Panc1 (cell line): ENCODE measurements at places on chromosomes 7 and 10.
A peak's percentile ranks its signal among the peaks of the same experiment; 100 is the strongest.

- no peak for DNase-seq
These were observed 901.8 kb upstream of the ZWINT start for GRCh38 chr10:57262892-57263291.

DNA sequence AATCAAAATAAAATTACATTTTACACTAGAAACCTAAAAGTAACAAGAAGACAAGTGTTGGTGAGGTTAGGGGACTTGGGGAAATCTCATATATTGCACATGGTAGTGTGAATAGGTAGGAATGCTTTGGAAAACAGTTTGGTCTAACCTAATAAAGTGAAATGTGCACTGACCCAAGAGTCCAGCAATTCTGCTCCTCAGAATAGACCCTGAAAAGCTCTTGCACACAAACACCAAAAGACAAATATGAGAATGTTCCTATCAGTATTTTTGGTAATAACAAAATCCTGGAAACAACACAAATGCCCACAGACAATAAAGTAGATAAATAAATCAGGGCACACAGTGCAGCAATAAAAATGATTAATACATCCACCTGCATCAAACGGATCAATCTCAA is 165.7 kb downstream of the GRID1 start:
- DNase-seq, result no peak

GRCh38 chr7:74655768-74656440 is 1.6 kb upstream of the GTF2I start:
- DNase-seq, result no peak

DNA sequence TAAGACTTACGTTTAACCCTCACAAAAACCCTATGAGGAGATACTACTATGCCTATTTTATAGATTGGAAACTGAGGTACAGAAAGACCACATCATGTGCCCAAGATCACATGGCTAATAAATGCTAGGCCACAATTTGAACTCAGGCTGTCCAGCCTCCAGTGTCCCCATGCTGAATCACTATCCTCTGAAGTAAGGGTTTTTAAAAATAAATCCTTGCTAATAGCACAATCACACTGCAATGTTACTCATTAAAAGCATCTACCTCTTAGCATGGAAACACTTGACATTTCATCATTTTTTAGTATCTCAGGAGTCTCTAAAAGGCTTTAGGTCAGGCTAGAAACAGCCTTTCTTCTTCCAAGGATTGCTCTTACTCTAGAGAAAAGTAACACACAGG is 50.0 kb upstream of the PPP1R3C start:
- DNase-seq, result no peak

GRCh38 chr7:132117636-132118035 is 458.6 kb downstream of the PLXNA4 start:
- no peak for DNase-seq

- no peak for DNase-seq
These were observed 59.0 kb downstream of the CSGALNACT2 start for GRCh38 chr10:43196981-43197833.

GRCh38 chr7:100778061-100778621 is 44.7 kb downstream of the ZAN start:
- DNase-seq, result no peak

- no peak for DNase-seq
These were observed 65.6 kb downstream of the POM121L12 start for GRCh38 chr7:53101026-53101425.

DNA sequence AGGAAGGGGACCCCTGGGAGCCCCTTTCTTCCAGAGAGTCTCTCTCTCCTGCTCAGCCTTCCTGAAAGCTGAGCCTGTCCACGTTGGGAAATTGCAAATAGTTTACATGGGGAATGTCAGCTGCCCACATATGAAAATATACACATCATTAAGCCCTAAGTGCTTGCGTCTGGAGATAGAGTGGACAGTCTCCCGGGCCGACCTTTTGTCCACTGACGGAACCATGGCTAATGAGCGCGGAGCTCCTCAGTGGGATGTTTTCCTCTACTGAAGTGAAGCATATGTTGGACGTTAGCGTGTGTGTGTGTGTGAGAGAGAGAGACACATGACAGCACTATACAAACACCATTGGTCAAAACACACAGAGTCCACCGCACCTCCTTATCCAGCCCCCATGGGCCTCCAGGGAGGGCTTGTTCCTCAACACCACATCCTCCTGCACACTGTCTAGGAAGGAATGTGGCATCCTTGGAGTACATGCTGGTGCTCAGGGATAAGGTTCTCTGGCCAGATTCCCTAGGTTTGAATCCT is 128.4 kb downstream of the RGS10 start:
- DNase-seq, result no peak

GRCh38 chr7:8176370-8177081 is 85.4 kb downstream of the ICA1 start:
- no peak for DNase-seq

- no peak for DNase-seq
These were observed at the start of gene GIMAP1 for GRCh38 chr7:150716368-150716767. Gene GIMAP1 (plus strand): TSS chr7:150716613. CDS start chr7:150719048, 2,435 bp downstream.

- no peak for DNase-seq
These were observed 82.5 kb upstream of the SP4 start for GRCh38 chr7:21345361-21345760.

DNA sequence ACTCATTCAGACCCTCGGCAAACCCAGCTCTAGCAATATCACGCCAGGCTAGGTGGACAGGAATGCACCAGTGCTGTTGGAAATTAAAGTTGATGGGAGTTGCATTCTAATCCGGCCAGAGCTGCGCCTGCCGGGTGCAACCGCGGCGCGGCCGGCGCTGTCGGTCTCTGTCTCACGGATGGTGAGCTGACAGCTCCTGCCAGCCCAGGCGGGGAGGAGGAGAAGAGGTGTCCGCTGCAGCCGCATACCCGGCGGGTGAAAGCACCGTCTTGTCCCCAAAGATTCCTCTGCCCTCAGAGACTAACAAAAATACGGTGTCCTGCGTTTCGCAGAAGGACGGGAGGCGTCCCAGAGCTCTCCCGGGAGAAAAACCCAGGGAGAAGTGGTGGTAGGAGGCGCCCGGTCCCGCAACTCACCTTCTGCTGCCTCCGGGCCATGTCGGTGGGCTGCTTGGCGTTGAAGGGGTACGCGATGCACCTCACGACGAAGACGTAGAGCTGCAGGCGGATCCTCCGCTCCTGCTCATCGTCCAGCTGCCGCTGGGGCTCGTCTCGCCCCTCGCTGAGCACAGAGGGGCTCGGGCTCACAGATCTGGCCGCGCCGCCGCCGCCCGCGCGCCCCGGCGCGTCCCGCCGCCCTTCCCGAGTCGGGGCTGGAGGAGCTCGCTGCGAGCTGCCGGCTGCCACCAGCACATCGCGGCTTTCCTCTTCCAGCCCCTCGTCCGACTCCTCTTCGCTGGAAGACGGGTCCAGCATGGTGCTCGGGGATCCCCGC is 490 bp downstream of the CADPS2 start:
- DNase-seq, result no peak

GRCh38 chr7:108403597-108404217 is 52.5 kb downstream of the NRCAM start:
- no peak for DNase-seq

DNA sequence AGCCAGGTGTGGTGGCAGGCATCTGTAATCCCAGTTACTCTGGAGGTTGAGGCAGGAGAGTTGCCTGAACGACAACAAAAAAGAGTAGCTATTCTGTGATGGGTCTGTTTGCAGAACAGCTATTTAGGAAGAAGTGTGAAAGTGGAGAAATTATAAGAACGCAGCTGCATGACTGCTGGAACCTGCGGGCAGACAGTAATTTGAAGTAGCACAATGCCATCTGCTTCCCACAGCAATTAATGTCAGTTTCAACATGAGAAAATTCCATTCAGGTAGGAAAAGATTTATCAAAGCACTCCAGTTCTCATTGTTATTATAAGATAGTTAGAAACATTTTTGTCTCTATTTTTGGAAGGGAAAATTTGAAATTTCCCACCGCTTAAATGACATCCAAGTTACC is 21.5 kb downstream of the LAMB1 start:
- no peak for DNase-seq

- DNase-seq, result no peak
These were observed 465.5 kb downstream of the PHTF2 start for GRCh38 chr7:78264105-78264504.

DNA sequence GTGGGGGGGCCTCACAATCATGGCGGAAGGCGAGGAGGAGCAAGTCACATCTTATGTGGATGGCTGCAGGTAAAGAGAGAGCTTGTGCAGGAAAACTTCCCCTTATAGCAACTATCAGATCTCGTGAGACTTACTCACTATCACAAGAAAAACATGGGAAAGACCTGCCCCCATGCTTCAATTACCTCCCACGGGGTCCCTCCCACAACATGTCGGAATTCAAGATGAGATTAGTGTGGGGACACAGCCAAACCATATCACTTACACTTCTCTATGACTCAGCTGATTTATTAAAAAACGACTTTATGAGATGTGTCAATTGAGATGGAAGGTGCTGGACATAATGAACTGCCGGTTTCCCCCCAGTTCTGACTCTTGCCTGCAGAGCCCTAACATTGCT is 23.8 kb upstream of the CHN2 start:
- no peak for DNase-seq

GRCh38 chr7:1461646-1462375 is 2.5 kb upstream of the MICALL2 start:
- DNase-seq, result no peak

DNA sequence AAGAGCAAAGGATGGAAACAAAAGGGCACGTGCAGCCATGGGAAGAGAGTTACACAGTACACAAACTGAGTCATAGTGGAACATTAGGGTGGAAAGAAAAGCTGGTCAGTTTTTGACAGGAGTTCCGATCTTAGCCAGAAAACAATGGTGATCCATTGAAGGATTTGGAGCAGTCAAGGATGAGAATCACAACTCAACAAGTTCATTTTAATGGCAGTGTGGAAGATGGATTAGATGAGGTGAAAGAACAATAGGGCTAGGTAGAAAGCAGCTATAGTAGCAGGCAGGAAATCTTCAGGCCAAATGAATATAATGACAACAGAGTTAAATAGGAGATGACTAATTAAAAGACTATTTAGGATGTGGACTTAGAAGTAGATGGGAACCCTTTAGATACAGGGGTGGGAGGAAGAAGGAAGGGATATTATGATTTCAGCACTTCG is 136.3 kb downstream of the DOCK4 start:
- DNase-seq, result peak; percentile 39

GRCh38 chr7:132133501-132133900 is 442.8 kb downstream of the PLXNA4 start:
- DNase-seq, result no peak

- no peak for DNase-seq
These were observed 180.5 kb downstream of the SUGCT start for GRCh38 chr7:40315277-40315676.

DNA sequence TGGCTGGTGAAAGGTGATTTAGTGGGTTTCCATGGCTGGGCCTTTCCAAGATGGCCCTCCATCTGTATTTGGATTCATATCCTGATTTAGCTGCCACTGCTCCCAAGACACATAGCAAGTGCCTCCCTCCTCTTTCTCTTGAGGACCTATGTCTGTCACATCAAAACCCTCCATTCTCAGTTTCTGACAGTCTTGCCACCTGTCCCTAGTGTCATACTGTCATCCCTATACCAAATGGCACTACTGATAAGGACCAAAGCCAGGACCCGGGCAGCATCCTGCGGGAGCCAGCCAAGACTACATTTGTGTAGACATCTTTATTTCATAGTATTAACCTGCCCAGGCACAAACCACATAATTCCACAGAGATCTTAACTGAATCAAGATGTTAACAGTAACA is 34.8 kb downstream of the PNLIPRP2 start:
- DNase-seq, result no peak

- DNase-seq, result no peak
These were observed 3.6 kb downstream of the R3HCC1L start for GRCh38 chr10:98138031-98138430.

GRCh38 chr7:126702242-126703016 is 550.3 kb downstream of the GRM8 start:
- no peak for DNase-seq

DNA sequence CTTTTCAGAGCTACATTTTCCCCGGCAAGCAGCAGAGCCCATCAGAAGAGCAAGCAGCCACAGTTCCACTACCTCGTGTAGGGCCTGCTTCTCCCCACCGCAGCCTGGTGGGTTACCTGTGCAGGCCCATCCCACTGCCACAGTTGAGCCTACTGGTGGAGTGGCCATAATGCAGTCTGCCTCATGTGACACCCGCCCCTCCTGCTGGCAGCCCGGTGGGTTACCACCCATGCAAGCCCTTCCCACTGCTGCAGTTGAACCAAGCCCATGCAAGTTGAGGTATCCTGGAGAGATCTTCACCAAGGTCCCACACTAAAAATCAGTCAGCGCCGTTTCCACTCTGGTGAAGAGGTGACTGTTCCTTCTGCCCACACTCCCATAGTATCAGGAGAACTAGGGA is 32.1 kb upstream of the CNNM1 start:
- no peak for DNase-seq

- DNase-seq, result no peak
These were observed 14.0 kb downstream of the SLC13A4 start for GRCh38 chr7:135713836-135714470.

GRCh38 chr10:33306701-33307519 is 27.6 kb downstream of the NRP1 start:
- DNase-seq, result no peak

GRCh38 chr10:24091256-24091655 is 117.7 kb upstream of the KIAA1217 start:
- no peak for DNase-seq

DNA sequence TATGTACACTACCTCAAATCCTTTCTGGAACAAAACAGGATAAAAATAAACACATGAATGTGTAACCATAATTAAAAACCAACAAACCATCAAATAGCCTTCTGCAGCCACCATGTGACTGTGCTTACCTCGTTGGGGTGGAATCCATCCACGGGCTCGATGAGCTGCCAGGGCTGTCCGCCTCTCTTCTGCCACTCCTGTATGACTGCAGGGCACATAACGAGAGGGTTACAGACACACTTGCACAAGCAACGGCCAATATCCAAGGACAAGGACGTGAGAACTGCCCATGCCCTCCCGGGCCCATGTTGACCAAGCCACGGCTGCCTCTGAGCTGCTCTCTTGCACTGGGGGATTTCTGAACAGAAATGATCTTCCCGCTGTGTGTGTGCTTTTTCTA is 132.2 kb downstream of the ANLN start:
- DNase-seq, result no peak
